ENCODE measurements at places on chromosomes 2 and 18.

GRCh38 chr2:32553829-32554432 is 73.9 kb upstream of the TTC27 start:
- no peak for DNase-seq

DNA sequence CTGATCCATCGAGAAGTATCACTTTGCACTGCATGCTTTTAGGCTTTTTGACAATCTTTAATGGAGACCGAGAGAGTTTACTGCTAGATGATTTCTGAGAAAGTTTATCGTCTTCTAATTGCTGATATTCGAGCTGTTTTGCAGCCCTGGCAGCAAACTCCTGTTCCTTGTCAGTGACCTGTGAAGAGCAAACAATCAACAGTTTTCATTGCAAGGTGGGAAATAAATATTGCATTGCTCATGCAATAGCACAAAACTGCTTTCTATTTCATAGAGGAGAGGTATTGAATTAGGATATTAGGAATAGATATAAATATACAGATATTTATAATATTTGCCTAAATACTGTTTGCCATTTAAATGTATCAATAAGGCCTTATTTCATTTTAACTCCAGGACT is 65.5 kb downstream of the EPB41L3 start:
- DNase-seq = no peak

DNA sequence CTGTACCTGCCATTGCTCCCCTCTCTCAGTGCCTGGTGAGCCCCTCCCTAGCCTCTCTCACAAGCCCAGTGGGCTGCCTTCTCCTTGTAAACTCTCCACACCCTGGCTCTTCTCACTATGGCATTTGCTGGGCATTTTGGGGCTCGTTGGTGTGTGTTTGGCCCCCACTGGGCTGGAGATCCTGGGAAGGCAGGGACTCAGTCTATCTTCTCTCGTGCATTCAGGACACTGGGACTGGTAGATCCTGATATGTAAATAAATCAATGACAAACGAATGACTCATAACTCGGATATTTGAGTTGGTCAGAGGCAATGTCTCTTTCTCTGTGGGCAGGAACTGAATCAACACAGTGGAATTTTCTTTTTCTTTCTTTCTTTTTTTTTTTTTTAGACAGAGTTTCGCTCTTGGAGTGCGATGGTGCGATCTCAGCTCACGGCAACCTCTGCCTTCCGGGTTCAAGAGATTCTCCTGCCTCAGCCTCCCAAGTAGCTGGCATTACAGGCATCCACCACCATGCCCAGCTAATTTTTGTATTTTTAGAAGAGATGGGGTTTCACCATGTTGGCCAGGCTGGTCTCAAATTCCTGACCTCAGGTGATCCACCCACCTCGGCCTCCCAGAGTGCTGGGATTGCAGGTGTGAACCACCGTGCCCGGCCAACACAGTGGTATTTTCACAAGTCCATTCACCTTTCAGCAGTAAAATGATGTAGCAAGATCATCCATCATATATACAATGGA is 144.6 kb upstream of the SPRED2 start:
- DNase-seq = no peak

GRCh38 chr2:152410165-152410597 is 75.2 kb downstream of the FMNL2 start:
- no peak for DNase-seq

GRCh38 chr2:176976736-176977685 is 235.6 kb upstream of the HNRNPA3 start:
- DNase-seq = no peak

DNA sequence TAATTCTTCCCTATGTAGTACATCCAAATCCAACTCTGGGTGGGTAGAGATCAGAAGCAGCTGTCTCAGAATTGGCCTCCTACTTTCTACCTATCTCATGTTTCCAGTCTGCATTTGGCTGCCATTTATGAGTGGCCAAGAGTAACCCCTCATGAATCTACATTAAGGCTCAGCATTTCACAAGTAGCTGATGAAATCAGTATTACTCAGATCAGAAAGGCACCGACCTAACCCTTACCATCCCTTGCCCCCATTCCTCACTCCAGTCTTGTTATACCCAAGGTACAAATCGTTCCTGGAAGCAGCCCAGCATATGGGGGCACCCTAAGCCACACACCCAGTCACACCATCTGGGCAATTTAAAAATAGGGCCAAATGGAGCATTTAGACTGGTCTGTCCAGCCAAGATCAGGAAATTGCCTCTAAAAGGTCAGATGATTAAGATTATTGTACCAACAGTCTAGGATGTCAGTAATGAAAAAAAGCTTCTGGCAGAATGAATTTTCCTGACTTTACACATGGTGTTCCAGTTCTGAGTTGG is 37.1 kb downstream of the CD28 start:
- no peak for DNase-seq

DNA sequence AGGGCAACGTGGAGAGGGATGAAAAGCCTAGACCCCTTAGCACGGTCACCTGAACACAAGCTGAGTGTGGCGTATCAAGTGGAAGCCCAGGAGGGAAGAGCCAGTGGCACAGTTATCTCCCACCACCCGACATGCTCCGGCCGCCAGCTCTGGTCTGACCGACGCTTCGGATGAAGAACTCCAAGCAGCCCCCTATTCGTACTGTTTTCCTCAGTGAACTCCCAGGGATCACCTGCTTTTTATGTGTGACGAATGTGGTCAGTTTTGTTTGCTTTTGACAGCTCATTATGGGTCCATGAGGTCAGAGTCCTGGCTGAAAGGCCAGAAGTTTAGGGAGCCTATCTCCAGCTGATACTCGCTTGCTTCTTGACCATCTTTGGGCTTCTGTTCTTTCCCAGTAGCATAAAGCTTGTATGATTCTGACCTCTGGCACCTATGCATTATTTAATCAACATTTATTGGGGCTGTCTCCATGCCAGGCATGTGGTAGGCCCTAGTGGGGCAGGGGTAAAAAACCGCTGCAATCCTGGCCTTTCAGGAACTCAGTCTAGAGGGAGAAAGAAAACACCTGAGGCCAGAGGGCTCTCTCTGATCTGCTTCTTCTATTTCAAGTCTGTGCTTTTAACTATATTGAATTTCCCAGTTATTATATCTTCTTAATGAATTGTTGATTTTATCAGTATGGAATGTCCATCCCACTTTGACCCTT is 33.0 kb upstream of the MRPL33 start:
- no peak for DNase-seq

DNA sequence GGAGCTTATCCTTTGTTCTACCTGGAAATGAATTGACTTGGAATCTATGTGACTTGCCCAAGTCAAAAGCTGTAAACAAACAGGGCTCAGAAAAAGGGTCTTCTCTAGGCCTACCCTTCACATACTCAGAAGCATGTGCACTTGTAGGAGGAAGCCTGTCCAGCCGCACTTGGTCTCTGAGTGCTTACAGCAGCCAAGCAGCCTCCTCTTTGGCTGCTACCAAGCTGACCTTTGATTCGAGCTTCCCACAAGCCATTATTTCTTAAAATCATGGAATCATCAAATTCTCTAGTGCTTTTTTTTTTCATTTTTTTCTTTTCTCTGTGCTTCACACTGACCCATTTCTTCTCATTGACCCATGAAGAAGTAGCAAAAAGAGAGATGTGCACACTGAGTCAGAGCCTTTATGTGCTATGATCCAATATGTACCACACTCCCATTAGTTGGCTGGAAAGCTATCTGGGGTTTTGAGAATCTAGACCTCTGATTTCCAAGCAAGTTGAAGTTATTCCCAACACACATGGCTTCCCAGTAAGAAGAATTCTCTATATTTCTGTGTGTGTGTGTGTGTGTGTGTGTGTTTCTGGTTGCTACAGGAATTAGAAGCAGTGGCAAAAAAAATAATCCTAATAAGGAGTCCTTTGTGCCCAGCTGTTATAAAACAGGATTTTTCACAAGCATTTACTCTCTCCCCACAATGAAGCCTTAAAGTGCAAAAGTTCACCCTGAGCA is 550.3 kb upstream of the TNP1 start:
- DNase-seq = no peak

DNA sequence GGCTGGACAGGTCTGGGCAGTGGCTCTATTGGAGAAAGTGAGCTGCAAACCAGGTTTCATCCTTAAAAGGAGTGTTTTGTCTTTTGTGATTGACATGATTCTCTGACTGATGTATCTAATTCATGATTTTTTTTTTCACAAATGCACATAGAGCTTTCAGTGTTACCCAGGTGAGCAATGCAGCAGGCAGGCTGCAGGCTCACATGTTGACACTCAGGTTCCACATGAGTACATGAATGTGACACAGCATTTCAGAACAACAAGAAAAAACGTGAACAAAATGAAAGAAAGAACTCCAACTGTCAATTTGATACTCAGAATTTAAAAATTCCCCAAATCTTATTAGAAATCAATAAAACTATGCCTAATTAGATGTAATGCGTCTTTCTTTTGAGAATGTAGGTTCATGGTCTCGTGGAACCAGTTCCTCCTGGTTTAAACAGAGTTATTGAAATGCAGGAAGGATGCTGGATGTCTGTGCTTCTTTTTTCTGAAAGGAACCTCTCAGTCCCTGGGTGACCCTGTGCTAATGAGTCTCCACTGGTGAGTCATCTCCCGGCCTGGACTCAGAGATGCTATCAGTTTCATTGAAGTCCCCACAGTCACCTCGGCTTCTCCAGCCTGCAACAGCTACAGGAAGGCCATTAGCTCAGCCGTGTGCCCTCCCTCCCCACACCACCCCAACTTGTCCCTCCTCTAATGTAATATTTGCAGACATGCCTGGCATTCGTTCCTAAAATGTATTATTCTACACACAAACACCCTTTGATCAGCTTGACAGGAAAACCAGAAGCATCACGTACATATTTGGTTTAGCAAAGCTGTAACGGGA is 430.4 kb downstream of the LPIN1 start:
- no peak for DNase-seq

DNA sequence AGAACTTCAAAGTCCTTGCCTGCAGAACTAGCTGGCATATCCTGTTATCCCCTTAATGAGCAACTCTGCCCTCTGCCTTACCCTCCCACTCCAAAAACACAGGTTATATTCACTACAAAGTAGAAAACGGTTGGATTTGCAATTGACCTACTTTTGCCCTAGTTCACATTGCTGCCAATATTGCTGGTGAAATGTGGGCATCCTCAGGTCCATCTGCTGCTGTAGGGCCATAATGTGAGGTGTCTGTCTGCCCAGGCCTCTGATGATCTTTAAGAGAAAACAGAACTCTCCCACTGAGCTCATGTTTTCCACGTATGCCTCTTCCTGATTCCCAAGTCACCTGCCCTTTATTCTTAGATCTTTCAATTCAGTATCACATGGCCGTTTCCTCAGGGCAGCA is 294.0 kb upstream of the CDH20 start:
- DNase-seq = no peak

DNA sequence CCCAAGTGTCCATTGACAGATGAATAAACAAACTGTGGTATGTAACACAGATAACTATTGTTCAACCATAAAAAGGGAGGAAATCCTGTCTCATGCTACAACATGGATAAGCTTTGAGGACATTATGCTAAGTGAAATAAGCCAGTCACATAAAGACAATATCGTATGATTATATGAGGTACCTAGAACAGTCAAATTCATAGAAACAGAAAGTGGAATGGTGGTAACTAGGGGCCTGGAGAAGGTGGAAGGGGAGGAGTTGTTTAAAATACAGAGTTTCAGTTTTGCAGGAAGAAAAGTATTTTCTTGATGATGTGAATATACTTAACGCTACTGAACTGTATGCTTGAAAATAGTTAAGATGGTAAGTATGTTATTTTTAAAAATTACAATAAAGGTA is 304.6 kb upstream of the CXCR4 start:
- no peak for DNase-seq

- no peak for DNase-seq
Measured at GRCh38 chr2:189829102-189829833, 45.0 kb downstream of the PMS1 start.

DNA sequence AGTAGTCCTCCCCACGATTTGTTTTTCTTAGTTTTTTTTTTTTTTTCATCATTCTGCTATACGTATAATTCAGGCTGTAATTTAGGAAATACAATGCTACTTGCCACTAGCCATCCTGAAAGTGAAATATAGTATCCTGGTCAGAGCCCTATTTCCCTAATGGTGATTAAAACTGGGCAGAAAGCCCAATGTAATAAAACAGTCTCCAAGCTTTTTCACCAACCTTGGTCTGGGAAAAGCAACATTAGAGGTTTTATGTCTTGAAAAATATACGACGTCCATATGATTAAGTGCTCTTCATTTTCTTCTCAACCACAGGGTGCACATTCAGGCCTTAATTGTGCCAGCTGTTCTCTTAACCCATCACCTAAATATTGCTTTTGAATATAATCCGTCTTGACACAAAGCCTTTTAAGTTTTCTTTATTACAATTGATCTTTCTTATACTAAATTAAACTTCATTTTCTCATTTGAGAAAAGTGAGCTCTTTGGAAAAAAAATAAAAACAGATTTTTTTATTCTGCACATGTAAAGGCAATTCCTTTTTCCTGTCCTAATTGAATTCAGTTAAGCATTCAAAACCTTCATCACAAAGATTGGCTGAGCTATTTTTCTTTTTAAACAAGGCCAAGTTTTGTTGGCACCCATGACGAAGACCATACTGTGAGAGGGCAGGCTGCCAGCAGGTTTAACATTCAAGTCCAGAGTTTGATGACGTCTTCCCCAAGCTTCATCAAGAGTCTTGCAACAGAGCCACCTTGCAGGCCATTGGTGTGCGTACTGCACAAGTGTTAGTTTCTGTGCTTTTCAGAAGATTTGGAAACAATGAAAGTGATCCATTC is 52.7 kb downstream of the MAP2 start:
- no peak for DNase-seq

DNA sequence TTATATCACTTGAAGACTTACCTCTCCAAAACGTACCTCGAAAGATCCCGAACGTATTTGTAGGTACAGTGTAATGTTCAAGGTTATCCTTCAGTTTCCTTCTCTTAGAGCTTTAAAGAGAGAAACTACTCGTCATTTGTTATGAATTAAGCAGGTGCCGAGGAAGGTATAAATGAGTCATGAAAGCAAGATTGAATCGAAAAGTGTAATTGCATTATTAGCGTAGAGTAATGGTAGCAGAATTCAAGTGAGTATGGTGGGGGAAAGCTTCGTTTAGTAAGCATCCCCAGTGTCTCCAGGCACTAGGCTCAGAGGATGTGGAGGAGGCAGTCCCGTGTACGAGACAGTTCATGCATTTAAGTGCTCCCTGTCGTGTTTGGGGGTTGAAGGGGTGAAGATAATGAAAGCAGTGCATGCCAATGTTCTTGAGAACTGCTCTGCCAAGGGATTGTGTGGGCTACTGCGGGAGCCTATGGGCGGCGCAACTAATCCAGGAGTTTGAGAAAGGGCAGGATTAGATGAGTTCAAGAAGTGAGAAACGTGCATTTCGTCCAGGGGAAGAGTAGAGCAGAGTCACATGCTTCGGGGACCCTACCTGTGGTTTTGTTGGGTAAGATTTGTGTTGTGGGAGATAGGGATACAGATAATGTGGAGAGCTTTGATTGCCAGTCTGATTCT is 858 bp downstream of the POLR1B start:
- no peak for DNase-seq

- DNase-seq = no peak
Measured at GRCh38 chr2:131155208-131155855, 50.2 kb downstream of the PLEKHB2 start.

DNA sequence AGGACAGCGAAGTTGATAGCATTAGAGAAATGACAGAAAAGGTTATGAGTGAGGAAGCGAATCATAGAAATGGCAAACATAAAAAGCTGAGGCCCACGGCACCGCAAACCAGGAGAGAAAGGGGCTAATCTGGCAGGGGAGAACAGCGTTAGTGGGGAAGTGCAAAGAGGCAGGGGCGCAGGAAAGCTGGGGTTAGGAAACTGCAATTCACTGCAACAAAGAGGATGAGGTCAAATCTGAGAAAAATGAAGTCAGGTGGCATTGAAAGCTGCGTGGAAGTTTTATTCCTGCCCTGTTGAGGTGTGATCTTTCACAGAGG is 653 bp upstream of the ABI2 start:
- DNase-seq = no peak

GRCh38 chr18:38810789-38811188 is 1245.2 kb upstream of the CELF4 start:
- no peak for DNase-seq
